ENCODE measurements at places on chromosomes 11 and 22.

- DNase-seq: no peak
- H3K27me3 ChIP-seq: no peaks in the 10 kb centered on the region
- no peaks in the 10 kb centered on the region for H3K36me3 ChIP-seq
- peaks cover 32% of the 10 kb centered on the region for H3K4me1 ChIP-seq
- no peak overlapping the region for H3K4me3 ChIP-seq
- no peak overlapping the region for H3K27ac ChIP-seq
Measured at GRCh38 chr11:95680169-95680929, 109.2 kb downstream of the FAM76B start.

DNA sequence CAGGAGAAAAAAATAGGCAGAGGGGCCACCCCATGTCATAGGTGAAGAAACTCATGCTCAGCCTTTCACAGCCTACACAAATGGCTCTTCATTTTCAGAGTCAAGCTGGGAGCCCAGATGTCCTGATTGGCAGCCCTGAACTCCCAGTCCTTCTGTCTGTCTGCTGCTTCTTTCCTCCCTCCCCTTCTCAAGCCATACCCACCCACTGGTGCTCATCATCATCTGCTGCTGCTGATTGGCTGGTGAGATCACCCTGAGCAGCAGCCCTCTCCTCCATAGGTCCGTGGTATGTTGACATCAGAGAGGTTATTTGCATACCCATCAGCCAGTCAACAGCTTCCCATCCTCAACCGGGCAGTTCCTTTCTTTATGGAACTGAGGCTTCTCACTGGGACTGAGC is 46.1 kb upstream of the PRDM11 start:
- no peak overlapping the region for H3K4me3 ChIP-seq
- H3K36me3 ChIP-seq: no peaks in the 10 kb centered on the region
- no peak for DNase-seq
- peaks cover 14% of the 10 kb centered on the region for H3K4me1 ChIP-seq
- H3K27ac ChIP-seq: no peak overlapping the region

DNA sequence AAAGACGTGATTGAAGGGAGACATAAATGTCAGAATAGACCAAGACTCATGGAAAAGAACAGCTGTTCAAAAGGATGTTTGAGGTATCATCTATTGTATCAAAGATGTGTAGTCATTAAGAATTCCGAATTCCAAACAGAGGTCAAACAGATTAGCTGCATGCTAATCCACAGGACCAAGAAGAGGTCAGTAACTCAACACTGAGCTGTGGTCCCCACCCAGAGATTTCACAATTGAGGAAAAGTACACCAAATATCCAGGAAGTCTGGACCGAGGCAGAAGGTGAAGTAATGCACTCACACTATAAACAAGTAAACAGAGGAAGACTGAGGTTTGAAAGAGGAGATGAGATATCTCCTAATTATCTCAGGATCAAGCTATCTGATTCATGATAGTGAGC is 29.6 kb upstream of the OR5P2 start:
- no peak overlapping the region for H3K4me3 ChIP-seq
- no peaks in the 10 kb centered on the region for H3K27me3 ChIP-seq
- no peak for DNase-seq
- no peaks in the 10 kb centered on the region for H3K36me3 ChIP-seq
- no peak overlapping the region for H3K27ac ChIP-seq

- H3K27me3 ChIP-seq: no peaks in the 10 kb centered on the region
- H3K4me3 ChIP-seq: no peak overlapping the region
- H3K4me1 ChIP-seq: no peaks in the 10 kb centered on the region
- no peak overlapping the region for H3K27ac ChIP-seq
Measured at GRCh38 chr11:26483108-26483507, 89.0 kb downstream of the MUC15 start.

DNA sequence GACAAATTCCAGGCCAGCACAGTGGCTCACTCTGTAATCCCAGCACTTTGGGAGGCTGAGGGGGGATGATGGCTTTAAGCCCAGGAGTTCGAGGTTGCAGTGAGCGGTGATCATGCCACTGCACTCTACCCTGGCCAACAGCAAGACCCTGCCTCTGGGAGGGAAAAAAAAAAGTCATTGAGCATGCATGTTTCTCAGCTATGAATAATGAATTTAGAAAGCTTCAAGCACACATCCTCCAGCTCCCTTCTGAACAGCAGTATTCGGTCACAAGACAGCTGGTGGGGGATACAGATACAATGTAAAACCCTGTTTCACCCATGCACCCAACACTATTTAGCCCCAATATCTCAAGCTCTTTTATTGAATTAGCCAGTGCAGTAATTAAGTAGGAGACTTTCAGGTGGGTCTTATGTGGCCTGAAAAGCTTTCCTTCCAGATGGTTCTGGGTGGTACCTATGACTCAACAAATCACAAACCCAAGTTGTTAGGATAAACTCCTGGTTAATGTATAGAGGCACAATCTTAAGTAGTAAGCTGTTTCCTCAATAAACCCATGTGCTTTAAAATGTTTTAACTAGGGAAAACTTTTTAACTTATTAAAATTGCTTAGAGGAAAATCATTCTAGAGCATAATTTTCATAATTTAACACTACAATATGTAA is 13.4 kb downstream of the PRDM10 start:
- DNase-seq: no peak
- H3K36me3 ChIP-seq: no peaks in the 10 kb centered on the region
- H3K4me1 ChIP-seq: no peaks in the 10 kb centered on the region

GRCh38 chr22:40960145-40960544 is 9.0 kb downstream of the RBX1 start:
- no peaks in the 10 kb centered on the region for H3K4me1 ChIP-seq
- no peak overlapping the region for H3K27ac ChIP-seq
- DNase-seq: no peak
- H3K27me3 ChIP-seq: no peaks in the 10 kb centered on the region
- H3K36me3 ChIP-seq: peaks cover 36% of the 10 kb centered on the region

DNA sequence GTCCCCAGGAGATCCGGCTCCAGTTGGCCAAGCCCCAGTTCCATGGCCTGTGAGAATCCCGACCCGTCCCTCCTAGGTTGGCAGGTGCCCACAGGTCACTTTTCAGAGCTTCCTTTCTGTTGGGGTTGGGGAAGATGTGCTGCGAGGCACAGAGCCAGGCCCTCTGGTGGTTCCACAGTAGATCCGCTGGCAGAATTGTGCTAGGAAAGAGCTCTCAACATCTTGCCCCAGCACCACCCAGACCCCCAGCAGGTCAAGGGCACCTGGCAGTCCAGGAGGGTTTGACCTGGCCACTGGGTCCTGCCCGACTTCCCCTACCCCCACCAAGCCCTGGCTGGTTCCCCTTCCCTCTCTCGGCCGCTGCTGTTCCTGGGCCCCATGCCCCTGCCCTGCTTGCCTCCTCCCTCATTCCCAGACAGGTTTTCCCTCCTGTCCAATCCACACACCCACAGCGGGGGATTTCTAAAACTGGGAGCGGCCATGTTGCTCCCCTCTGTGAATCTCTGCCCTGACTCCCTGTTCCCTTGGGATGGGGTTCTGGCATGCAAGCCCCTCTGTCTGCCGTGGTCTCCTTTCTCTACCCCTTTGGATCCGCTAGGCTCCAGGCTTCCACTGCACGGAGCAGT is 26.2 kb upstream of the GCAT start:
- no peak for DNase-seq
- no peak overlapping the region for H3K4me3 ChIP-seq
- H3K36me3 ChIP-seq: no peaks in the 10 kb centered on the region
- H3K4me1 ChIP-seq: no peaks in the 10 kb centered on the region
- H3K27ac ChIP-seq: no peak overlapping the region
- H3K27me3 ChIP-seq: no peaks in the 10 kb centered on the region

DNA sequence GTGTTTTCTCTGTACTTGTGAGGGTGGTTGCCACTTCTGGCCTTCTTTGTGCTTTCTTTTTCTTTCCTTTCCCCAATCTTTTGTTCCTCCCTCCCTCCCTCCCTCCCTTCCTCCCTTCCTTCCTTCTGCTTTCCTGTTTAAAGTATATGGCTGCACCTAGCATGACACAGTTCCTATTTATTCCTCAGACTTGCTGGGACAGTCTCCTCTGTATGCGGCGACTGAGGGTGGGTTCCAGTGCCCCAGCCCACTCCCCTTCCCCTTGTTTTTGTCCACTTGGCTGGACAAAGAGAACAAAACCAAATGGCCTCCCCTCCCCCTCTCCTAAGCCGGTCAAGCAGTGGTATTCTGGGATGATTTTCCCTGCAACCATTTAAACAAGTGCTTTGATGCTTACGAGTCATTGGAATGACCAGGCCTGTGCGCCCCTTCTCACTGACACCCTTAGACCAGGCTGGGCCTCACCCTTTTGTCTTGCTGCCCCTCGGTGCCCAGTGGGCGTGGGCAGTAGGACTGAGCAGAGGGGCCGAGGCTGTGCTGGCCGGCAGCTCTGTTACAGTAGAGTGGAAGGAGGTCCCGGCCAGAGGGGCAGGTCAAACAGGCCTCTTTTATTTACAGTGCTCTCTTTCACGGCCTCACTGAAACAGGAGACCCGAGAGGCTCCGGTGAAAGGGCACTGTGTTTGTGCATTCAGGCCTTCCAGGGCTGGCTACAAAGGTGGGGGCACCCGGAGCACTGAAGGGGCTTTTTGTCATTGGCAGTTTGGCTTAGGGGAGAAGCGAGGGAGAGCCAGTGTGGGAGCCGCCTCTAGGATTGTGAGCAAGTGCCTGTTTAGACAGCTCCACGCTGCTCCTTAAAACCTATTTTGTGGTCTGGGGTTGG is 32.2 kb downstream of the ZBTB16 start:
- H3K4me1 ChIP-seq: peaks cover 96% of the 10 kb centered on the region
- H3K27ac ChIP-seq: peak overlapping the region; percentile 48
- peak overlapping the region; percentile 53 for H3K4me3 ChIP-seq
- no peak for DNase-seq
- H3K27me3 ChIP-seq: no peaks in the 10 kb centered on the region

- H3K4me3 ChIP-seq: no peak overlapping the region
- H3K36me3 ChIP-seq: no peaks in the 10 kb centered on the region
Measured at GRCh38 chr11:111088847-111089355, 156.6 kb upstream of the POU2AF2 start.

DNA sequence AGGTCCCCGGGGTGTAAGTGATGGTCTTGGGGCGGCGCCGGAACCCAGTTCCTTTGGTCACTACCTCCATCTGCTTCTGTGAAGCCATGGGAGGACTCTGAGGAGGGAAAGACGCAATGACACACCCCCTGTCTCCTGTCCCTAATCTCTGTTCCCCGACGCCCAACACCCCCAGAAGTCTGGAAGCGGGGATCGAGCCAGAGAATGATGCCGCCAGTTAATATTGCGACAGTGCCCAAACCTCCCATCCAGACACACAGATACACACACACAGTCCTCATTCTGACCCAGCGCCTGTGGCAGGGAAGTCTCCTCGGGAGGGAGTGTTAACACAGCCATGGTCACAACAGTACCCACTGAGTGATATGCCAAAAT is 352 bp downstream of the C22orf23 start:
- H3K27me3 ChIP-seq: no peaks in the 10 kb centered on the region
- no peak for DNase-seq
- H3K4me1 ChIP-seq: peaks cover 10% of the 10 kb centered on the region
- H3K36me3 ChIP-seq: peaks cover 16% of the 10 kb centered on the region
- peak overlapping the region; percentile 81 for H3K4me3 ChIP-seq

GRCh38 chr22:37771702-37772427 is 35.9 kb upstream of the GCAT start:
- H3K4me1 ChIP-seq: no peaks in the 10 kb centered on the region
- DNase-seq: no peak
- peaks cover 45% of the 10 kb centered on the region for H3K36me3 ChIP-seq
- no peak overlapping the region for H3K27ac ChIP-seq

GRCh38 chr11:102309621-102310541 is 7.4 kb upstream of the BIRC3 start:
- peaks cover 9% of the 10 kb centered on the region for H3K4me1 ChIP-seq
- no peaks in the 10 kb centered on the region for H3K36me3 ChIP-seq
- H3K4me3 ChIP-seq: no peak overlapping the region
- no peaks in the 10 kb centered on the region for H3K27me3 ChIP-seq
- no peak for DNase-seq
- no peak overlapping the region for H3K27ac ChIP-seq

DNA sequence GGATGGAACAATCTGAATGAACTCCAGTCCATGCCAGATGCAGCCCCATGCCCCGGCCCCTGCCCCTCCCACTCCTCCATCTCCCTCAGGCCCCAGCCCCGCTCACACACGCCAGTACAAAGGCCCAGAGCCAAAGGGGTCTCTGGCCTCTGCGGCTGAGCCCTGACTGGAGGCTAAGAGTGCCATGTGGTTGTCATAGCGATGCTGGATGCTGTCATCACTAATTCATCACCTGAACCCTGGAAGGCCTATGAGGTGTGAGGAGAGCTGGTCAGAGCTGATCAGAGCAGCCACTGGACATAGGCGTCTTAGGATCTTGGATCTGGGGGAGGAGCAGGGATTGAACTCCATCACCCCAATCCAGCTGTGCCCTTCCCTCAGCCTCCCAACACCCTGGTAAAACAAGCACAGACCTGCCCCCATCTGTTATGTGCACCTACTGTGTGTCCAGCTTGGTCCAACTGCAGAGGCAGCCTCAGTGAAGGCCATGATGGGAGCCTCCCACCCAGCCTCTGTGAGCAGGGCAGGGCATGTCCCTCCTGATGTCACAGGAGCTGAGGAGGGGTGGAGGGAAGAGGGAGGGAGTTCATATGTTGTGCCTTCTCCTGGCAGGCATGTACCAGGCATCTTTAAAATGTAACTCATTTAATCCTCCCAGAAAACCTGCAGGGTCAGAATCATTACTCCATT is 16.7 kb downstream of the PDE2A start:
- H3K4me3 ChIP-seq: no peak overlapping the region
- no peaks in the 10 kb centered on the region for H3K4me1 ChIP-seq
- H3K27me3 ChIP-seq: no peaks in the 10 kb centered on the region
- H3K36me3 ChIP-seq: no peaks in the 10 kb centered on the region
- no peak for DNase-seq

DNA sequence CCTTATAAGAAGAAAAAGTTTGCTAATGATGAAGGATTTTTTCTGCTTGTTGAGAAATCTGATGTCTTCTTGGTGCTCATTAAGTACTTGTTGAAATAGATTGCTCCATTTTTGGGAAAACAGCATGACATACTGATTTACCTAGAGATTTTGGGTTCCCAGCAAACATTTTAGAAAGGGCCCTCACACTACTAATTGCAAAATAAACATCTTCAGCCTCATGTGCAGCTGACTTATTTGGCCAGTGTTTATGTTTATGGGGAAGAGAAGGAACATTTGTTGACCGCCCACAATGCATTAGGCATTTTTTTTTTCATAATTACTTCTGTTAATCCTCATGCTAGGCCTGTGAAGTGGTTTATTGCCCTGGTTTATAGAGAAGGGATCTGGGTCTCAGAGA is 40.1 kb downstream of the LDLRAD3 start:
- no peak overlapping the region for H3K27ac ChIP-seq
- no peaks in the 10 kb centered on the region for H3K36me3 ChIP-seq
- H3K4me1 ChIP-seq: peaks cover 9% of the 10 kb centered on the region

GRCh38 chr11:112697391-112698178 is 263.6 kb upstream of the NCAM1 start:
- no peaks in the 10 kb centered on the region for H3K36me3 ChIP-seq
- H3K27me3 ChIP-seq: no peaks in the 10 kb centered on the region
- no peak overlapping the region for H3K27ac ChIP-seq
- no peaks in the 10 kb centered on the region for H3K4me1 ChIP-seq
- DNase-seq: no peak
- no peak overlapping the region for H3K4me3 ChIP-seq

- H3K27ac ChIP-seq: peak overlapping the region; percentile 98
- peak; percentile 45 for DNase-seq
- H3K27me3 ChIP-seq: no peaks in the 10 kb centered on the region
- H3K36me3 ChIP-seq: no peaks in the 10 kb centered on the region
- H3K4me3 ChIP-seq: peak overlapping the region; percentile 81
Measured at GRCh38 chr11:86069408-86070101, 671 bp upstream of the PICALM start.
